ENCODE measurements at places on chromosomes 16 and 17.

- DNase-seq, result no peak
Measured at GRCh38 chr17:77738751-77739531, 219.6 kb upstream of the TNRC6C start.

- no peak for DNase-seq
Measured at GRCh38 chr17:177155-177554, 4.3 kb downstream of the DOC2B start.

GRCh38 chr16:58497935-58498334 lies 2.0 kb upstream of the NDRG4 start:
- DNase-seq, result no peak

DNA sequence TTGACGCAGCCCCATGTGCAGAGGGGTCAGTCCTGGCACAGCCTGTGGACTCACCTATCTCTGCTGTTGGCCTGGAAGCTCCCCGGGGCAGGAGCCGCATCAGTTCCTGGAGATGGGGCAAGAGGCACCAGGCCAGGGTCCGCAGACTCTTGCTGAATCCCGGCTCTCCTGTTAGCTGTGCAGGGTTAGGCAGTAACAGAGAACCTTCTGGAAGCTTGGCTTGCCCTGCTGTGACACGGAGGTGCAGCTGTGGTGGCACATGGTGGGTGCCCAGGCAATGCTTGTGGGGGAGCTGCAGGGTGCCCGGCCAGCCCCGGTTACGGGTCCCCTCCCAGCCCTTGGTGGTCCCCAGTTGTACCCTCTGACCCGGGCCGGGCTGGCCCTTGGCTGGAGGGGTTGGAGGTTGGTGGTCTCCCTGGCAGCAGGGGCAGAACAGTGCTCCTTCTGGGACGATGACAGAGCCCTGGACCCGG lies 26.0 kb upstream of the ZNF469 start:
- DNase-seq, result no peak

DNA sequence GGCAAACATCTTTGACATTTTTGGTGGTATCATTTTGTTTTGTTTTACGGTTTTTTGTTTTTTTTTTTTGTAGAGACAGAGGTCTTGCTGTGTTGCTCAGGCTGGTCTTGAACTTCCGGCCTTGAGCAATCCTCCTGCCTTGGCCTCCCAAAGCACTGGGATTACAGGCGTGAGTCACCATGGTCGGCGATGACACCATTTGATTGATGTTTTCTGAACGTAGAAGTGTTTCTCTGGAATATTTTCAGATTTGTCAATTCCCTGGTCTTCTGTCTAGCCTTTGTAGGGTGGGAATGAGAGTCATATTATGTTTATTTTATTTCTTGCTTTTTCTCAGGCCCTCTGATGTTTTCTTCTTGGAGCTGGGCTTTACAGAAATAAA lies 32.2 kb upstream of the BRD7 start:
- DNase-seq, result no peak

DNA sequence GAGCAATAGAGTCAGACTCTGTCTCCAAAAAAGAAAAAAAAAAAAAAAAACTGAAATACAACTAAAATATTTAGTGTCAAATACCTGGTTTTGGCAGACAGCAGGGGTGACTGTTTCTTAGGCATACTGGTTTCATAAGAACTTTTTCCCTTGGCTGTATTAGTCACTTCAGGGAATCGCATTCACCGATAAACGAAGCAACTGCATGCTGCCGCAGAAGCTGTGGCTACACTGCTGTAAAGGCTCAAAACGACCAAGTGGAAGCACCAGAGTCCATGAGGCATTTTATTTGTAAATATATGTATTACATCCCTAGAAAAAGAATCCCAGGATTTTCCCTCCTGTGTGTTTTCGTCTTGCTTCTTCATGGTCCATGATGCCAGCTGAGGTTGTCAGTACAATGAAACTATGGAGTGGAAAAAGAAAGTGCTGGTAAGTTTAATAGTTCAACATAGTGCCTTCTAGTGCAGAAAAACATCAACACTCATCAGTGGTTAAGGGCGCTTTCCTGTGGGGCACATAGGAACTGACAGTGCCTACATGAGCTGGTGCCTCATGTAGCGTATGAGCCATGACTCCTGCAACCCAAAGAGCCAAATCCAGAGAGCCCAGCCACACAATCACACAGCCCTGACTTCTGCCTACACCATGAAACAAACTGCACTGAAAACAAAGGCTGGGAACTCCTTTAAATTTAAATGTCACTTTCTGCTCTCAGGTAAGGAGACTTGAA lies 7.3 kb downstream of the RPS15A start:
- DNase-seq, result no peak

DNA sequence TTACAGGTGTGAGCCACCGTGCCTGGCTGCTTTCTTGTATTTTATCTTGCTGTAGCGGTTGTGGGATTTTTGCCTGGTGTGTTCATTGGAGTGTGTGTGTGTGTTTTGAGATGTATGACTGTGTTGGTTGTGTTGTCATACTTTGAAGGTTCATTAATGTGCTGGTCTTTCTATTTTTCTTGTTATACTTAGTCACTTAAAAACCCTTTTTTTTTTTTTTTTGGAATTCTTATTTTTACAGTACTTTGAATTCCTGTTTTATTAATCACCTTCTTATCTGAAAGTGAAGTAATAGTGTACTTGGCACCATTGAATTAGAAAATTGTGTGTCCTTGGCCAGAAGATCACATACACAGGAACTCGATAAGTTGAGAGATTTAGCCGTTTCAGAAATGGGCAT lies 30.2 kb downstream of the TENT4B start:
- no peak for DNase-seq

GRCh38 chr17:3911271-3912053 lies 4.8 kb downstream of the P2RX1 start:
- peak; percentile 18 for DNase-seq

DNA sequence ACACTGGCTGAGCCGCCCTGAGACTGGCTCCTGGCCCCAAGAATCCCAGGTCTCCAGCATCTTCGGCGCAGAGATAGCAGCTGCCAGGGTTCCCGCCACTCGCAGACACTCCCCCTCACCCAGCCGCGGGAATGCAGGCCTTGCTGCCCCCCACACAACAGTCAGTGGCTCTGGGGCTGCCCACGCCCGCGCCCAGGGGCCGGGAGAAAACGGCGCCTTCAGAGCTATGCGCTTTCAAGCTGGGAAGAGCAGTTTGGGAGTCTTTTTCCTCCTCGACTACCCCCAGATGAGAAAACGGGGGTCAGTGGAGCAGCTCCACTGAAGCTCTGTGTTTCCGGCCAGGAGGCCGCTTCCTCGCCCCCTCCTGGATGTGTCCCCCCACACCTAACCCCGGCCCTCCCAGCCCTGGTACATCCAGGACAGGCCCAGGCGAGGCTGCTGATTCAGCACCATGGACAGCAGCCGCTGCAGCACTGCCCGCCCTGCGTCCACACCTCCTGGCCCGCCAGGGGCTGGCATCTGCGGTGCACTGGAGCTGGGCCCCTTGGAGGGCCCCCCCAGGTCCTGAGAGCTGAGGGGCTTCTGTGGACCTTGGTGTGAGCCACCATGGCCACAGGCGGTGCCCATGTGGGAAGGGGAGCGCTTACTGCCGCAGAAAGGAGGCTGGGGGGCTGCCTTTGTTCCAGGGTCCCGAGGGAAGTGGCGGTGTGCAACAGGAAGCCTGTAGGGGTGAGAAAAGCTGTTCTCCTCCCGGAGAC lies 35.7 kb downstream of the CACNA1H start:
- DNase-seq, result no peak

DNA sequence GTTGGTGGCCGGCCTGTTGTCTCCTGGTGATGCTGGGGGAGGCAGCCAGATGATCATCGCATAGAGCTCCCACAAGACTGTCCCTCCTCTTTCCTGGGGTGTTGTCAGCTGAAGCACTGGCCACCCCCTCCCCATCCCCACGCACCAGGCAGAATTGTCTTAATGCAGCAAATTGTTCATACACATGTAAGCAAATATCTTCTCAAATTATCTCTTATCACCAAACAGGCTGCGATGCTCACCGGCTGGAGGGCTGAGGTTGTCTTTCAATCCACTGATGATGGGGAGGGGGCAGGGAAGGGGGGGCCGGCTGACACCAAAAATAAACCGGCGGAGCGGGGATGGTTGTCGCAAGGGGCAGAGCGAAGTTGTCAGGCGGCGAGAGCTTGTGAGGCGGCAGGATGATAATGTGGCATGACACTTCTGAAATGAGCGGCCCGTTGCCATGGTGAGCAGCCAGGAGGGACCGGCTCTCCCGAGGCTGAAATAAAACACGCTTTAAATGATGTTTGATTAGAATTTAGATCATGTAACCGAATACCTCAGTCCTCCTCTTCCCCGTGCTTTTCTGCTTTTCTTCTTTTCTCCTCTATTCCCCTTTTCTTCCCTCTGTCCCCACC lies 59.8 kb downstream of the MRM1 start:
- peak; percentile 64 for DNase-seq

GRCh38 chr16:3171181-3171854 lies 16.7 kb upstream of the OR1F1 start:
- DNase-seq, result peak; percentile 67

GRCh38 chr16:89430436-89431157 lies 59.8 kb downstream of the ANKRD11 start:
- DNase-seq, result no peak

DNA sequence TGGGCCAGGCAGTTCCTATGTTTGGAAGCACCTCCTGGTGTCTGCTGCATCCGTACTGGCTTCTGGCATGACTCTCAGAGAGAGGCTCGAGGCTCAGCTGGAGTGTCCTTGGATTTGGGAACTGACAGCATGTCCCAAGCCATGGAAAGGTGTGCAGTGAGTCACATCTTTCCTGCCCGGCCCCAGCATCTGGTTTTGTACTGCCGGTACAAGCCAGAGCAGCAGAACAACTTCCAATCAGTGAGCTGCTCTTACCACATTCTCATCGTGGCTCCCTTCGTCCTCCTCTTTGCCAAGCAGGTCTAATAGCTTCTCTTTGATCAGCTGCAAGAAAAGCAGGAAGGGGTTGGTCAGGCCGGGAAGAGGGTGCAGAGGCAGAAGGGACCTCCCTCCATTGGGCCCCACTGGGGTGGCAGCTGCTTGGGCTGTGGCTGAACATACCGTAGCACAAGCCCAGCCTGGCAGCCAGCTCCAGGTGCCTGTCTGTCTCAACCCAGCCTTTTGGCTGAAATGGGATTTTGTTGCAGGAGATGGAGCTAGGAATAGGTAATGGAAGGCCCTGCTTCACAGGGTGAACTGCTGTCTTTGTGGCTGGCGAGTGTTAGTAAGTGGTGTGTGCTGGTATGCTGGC lies 24.2 kb downstream of the SPACA3 start:
- DNase-seq, result no peak

- DNase-seq, result no peak
Measured at GRCh38 chr16:86818671-86819532, 240.6 kb downstream of the FOXL1 start.

- no peak for DNase-seq
Measured at GRCh38 chr16:50440991-50441390, 72.2 kb upstream of the BRD7 start.

DNA sequence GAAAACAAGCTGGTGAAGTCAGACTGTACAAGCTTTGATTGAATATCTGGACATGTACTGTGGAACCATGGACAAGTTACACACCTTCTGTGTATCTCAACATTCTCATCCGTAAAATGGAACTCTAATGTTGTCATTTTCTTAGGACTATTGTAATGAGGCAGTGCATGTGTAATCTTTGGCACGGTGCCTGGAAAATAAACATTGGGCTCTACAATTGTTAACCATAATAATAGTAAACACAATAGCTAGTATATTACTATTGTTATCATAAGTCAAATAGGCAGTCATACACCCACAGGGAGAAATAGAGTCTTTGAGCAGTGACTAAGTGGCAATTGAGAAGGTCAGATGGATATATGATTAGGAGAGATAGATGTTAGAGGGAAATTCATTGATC lies 39.8 kb upstream of the ANKFN1 start:
- peak; percentile 31 for DNase-seq

DNA sequence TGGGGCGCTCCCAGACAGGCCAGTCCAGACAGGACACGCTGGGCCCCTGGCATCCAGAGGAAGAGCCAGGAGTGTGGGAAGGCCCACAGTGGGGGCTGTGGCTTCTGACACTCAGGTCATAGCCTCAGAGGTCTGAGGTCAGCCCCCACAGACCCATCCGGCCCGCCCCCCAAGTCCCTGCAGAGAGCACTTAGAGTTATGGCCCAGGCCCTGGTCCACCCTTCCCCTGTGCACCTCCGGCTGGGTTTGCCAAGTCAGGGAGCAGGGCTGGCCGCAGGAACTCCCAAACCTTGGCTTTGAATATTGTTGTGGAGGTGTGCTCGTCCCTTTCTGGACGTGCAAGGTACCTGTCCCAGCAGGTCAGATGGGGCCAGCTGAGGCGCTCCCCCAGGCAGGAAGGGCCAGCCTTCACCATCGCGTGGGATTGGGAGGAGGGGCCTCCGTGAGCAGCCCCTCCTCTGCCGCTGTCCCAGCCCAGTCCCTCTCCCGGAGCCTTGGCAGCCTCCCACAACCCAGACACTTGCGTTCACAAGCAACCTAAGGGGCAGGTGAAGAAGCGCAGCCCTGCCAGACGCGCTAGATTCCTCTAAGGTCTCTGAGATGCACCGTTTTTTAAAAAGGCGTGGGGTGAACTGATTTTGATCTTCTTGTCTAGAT lies 74.6 kb downstream of the SOCS1 start:
- DNase-seq, result no peak

Measured in NCI-H69 (cell line).